ENCODE measurements at places on chromosomes 16 and 17.

GRCh38 chr16:13909872-13910303 lies 10.1 kb upstream of the ERCC4 start:
- ATAC-seq = no peak

DNA sequence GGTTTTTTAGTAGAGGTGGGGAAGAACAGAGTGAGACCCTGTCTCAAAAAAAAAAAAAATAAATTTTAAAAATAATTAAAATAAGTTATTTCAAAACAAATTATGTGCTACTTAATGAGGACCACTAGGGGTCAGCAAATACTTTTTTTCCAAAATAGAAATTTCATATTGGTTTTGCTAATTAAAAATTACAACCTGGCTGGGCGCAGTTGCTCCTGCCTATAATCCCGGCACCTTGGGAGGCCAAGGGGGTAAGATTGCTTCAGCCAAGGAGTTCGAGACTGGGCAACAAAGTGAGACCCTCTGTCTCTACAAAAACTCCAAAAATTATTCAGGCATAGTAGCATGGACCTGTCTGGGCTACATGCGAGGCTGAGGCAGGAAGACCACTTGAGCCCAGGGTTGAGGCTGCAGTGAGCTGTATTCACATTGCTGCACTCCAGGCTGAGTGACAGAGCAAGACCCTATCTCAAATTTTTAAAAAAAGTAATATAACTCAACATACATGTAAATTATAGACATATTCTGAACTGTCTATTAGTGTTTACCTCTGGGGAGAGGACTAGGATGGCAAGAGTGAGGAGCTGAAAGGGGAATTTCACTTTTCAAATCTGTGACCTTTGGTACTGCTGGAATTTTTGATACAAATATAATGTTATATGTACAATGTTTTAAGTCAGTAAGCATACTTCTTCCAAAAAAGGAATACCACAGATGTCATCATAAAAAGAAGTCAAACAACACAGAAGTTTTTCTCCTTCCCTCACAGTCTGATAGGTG lies 8.1 kb downstream of the MEIOB start:
- ATAC-seq = no peak

DNA sequence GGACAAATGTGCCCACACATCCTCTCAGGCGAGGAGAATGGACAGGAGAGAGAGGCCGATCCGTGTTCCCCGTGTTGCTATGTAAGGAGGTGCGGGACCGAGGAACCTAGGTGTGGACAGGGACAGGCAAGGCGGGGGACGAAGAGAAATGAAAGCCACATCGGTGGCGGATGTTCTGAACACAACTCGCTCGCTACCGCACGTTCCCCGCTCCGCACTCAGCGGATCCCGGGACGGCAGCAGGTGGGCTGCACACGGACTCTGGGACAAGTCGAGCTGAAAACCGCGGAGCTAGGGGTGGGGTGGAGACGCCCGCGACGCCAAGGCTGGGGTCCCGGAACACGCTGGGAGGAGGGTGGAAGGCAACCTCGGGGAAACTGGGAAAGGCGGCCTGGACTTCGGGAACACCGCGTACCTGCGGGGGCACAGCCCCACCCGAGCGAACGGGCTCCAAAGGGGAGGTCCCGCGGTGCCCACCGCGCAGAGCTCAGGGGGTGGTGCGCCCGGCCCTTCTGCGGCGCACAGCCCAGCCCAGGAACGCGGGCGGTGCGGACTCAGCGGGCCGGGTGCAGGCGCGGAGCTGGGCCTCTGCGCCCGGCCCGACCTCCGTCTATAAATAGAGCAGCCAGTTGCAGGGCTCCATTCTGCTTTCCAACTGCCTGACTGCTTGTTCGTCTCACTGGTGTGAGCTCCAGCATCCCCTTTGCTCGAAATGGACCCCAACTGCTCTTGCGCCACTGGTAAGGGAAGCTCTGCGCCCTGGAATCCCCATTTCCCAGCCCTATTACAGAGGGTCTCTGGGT lies at the start of gene MT1E:
Gene MT1E (plus strand): TSS at position 642 of the 803 bp plus-strand sequence. CDS start 71 bp downstream, at position 713.
- ATAC-seq = peak; percentile 96

DNA sequence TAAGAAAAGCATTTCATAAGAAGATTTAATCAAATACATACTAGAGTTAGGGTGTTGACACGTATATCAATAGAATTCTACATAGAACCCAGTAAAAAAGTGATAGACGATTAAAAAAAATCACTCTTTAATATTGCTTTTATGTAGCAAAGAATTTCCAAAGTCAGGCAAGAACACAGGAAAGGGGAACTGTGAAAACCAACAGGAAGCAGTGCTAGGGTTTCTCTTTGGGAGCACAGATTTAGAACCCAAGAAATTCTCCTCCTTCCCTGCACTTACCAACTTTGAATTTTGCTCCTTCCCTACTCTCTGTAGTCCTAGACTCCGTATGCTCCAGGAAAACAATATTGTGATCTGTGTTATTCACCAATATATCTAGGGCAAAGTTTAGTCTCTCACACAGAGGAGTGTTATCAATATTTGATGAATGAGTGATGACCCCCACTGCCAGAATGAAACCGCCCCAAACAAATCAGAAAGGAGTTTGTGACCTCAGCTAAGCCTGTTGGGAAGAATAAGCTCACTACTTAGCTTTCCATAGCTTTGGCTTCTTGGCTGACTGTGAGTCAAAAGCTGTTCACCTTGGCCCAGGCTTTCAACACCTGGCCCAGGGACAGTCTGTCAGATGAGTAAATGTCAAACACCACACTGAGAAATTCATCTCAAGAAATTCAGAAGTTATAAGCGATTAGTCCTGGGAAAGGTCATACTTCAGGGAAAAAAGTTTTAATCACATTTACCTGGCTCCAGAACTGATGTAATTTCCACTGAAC lies 8.6 kb downstream of the RFWD3 start:
- no peak for ATAC-seq

DNA sequence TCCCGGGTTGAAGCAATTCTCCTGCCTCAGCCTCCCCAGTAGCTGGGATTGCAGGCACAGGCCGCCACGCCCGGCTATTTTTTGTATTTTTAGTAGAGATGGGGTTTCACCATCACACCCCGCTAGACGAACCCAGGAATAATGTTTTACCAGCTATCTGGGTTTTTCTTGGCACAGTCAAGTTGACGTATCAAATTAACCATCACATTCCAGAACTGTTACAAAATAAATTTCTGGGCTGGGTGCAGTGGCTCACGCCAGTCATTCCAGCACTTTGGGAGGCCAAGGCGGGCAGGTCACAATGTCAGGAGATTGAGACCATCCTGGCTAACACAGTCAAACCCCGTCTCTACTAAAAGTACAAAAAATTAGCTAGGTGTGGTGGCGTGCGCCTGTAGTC lies 501.2 kb downstream of the SHISA9 start:
- ATAC-seq = no peak

DNA sequence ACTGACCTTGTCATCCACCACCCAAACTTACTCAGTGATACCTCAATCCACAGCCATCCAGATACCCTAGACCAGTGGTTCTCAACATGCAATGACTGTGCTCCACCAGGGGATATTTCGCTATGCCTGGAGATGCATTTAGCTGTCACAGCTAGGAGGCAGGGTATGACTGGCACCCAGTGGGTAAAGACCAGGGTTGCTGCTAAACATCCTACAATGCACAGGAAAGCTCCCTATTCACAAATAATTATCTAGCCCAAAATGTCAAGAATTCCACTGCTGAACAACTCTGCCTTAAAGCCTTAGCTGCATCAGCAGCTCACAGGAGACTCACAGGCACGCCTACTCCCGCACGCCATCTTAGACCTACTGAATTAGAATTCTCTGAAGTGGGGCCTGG lies 212.6 kb downstream of the GRIN2A start:
- ATAC-seq = no peak

DNA sequence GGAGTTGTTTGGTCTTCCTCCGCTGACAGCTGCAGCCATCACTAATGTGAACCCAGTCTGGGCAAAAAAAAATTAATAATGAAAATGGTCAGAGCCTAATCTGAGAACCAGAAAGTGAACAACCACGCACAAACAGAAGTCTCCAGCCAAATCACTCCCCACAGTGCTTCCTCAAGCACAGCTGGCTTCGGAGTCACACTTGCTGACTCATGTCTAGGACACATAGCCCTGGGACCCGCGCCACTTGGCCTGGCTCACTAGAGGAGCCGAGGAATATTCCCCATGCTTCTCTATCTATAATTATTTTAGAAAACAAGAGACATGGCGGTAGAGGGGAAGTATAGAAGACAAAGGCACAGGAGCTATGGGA lies 109.1 kb downstream of the ZFHX3 start:
- no peak for ATAC-seq

DNA sequence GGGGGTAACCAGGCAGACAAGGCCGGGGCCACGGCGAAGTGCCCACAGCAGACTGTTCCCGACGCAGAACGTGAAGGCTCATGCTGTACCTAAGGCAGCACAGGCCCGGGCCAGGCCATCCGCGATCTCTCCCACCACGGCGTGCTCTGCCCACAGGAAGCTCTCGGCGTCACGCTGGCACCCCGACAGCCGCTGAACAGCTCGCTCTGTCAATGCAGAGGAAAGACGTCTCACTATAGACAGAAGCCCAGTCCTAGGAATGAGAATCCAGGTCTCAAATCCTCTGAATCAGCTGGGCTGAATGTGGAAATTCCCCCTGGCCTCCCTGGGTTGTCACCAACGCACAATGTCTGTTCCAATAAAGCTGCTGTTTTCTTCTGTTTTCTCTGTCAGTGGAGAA lies 21.4 kb downstream of the SERPINF1 start:
- no peak for ATAC-seq

- no peak for ATAC-seq
Observed at GRCh38 chr17:82062076-82062983, 3.3 kb downstream of the DUS1L start.

DNA sequence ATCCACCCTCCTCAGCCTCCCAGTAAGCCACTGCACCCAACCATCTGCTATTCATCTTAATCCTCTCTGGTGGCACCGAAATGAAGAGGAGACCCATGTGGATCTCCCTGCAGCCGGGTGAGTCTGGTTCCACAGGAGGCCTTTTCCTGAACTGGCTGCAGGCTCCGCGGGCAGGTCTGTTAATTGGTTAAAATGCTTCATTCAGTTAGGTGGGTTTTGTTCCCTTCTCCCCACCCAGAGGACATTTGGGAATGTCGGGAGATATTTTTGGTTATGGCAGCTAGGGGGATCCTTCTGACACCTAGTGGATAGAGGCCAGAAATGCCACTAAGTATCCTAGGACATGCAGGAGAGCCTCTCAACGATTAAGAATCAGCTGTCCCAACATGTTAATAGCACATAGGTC lies 16.7 kb downstream of the C16orf54 start:
- no peak for ATAC-seq

DNA sequence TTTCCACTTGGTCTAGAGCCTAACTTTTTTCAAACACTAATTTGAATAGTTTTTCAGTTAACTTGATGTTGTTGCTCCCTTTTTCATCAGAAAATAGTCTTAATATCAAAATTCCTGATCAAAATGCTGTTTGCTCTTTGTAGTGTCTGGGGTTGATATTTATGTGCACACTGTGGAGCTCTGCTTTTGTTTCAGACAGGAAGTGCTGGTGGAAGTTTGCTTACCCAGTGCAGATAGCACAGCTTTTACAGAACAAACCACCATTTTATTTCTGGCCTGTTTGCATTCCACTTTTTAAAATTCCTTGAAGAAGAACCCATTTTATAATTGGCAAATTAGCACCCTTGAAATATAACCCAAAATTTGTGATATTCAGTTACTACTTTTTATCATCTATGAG lies 125.4 kb downstream of the MRTFB start:
- no peak for ATAC-seq

DNA sequence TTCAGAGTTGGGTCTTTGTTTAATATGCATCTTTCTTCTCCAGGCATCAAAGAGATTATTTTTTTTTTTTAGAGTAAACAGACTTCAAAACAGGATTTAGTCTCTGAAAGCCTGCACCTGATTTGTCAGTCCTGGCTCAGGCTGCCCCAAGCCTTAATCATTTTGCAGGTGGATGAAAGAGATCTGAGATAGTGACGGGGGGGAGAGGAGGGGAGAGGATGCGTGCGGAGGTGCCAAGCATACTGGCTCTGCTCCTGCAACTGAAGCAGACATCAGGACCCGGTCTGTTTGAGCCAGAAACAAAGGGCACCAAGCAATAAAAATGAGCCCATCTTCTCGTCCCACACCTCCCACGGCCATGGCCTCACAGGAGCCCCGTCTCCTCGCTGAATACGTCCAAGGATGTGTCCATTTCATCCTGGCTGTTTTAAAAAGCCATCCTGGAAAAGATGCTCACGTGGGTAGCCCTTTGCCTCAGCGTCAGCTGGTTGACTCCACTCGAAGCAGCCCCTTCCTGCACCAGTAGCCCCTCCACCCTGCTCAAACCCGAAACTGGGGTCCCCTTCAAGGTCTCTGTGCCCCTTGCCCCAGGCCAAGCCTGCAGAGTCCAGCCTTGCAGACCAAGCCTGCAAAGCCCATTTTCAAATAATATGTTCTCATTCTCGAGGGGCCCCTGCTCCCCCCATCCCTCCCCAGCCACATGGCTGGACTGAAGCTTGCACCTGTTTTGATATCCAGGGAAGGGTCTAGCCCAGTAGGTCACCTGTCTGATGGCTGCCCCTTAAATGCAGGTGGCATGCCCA lies 84.8 kb upstream of the TNRC6C start:
- no peak for ATAC-seq

GRCh38 chr17:46950342-46950996 lies 27.5 kb downstream of the GOSR2 start:
- no peak for ATAC-seq

DNA sequence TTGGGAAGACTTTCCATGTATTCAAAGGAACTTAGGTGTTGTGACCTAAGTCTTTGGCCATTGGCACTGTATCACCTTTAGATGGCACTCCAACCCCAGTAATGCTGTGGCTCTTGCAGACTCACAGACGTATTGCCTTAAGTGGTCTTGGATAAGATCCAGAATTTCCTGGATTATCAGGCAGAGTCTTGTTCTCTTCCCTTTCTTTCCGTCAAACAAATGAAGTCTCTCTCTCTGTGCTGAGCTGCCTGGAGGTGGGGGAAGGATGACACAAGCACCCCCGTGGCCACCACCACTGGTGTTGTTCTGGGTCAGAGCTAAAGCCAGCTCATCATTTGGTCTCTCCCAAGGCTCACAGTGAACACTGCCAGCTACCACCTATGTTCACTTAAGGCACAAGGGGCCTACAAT lies 789.9 kb upstream of the KIF2B start:
- no peak for ATAC-seq

DNA sequence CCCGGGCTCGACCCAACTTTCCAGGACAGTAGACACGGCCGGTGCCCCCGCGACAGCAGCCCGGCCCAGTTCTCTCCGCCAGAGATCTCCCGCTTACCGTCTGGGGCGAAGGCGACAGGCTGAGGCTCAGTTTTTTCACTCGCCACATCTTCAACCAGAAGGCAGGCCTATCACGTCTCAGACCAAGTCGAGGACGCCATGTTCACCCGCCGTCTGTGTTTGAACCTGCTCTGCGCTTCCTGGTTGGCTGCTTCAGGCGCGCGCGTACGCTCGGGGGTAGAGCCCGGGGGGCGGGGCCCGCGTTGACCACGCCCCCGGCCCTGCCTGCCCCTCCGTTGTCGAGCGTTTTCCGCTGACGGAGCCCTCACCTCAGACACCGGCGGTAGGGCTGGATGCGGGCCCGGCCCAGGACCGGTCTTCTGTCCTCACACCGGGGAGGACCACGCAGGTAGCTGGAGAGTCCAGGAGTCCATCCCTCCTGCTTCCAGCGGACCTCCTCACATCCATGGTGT lies at the start of gene SPAG5:
Gene SPAG5 (minus strand): TSS at position 227 of the 512 bp plus-strand sequence. CDS start 79 bp downstream, at position 148.
- ATAC-seq = peak; percentile 93

Data from activated CD4-positive, CD25-positive, alpha-beta regulatory T cell treated with anti-CD3 and anti-CD28 coated beads, Interleukin-2, amount 50 U/mL, for 24 hours (primary cell).